NAMALWA (cell line): ENCODE measurements at places on chromosomes 3 and 15.

DNA sequence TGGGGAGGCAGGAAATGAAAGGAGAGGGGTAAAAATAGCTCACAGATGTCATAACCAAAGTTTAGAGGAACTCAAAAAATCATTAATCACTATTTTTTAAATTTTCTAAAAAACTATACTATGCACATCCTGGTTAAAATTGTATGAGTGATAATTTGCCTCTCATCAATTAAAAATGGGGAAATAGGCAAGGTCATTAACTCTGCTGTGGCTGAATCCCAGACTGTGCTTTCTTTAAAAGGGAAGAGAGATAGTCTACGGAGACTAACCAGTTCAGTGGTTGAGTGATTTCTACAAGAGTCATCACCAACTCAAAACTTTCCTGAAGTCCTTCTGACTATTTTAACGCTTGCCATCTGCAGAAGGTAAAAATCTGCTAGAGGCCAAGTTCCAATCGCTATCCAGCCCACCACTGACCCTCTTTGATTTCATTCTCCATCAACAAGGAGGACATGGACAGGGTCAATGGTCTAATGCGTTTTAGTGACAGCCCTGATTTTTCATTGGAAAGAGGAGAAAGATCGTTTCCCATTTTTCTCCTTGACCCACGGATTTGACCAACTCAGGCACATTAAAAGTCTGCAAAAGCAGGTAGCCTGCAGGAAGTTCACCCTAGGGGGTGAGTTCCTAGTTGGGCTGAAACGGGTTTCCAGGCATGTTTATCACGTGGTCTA is 850 bp downstream of the SUCLG2 start:
- no peak for DNase-seq

GRCh38 chr3:60573494-60573893 is 677.8 kb downstream of the FHIT start:
- DNase-seq: no peak

DNA sequence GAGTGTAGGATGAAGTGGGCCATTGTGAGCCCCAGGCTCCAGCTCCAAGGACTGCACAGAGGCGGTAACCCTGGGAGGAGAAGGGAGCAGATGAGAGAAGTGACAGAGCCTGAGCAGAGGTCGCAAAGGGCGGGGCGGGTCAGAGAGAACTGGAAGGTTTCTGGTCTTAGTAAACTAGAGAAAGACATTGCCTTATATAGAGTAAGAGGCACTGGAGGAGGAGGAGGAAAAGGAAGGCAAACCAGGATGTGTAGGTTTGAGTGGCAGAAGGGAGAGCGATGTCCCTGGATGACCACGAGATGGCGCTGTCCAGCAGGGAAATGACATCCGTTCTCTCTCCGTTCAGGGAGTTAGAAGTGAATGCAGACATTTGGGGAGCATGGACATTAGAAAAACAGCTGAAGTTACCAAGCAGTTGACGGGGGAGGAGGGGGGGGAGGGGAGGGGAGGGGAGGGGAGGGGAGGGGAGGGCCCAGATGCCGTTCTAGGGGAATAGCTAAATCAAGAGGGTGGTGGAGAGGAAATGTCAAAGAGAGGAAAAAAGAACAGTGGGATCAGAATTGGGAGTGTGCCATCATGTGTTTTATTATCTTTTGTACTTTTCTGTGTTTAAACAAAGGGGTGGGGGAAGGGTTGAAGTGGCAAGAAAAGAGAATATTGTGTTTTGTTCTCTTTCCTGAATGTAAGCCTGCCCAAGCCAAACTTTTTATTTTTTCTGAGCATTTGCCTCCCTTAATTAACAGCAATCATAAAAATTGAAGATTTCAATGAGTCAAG is 48.8 kb downstream of the STARD5 start:
- DNase-seq: peak; percentile 85

DNA sequence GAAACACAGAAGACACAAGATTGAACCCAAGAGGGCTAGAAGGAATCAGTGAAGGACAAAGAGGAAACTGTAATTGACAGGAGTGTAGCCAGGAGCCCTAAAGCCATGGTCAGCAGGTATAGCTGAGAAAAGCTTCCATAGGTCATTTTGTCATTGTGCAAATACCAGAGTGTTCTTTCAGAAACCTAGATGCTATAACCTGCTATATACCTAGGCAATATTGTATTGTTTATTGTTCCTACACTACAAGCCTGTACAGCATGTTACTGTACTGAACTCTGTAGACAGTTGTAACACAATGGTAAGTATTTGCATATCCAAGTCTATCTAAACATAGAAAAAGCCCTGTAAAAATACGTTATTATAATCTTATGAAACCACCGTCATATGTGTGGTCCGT is 119.3 kb upstream of the LRRFIP2 start:
- DNase-seq: no peak

- DNase-seq: peak; percentile 58
Observed at GRCh38 chr3:13141991-13142412, 68.8 kb upstream of the IQSEC1 start.

DNA sequence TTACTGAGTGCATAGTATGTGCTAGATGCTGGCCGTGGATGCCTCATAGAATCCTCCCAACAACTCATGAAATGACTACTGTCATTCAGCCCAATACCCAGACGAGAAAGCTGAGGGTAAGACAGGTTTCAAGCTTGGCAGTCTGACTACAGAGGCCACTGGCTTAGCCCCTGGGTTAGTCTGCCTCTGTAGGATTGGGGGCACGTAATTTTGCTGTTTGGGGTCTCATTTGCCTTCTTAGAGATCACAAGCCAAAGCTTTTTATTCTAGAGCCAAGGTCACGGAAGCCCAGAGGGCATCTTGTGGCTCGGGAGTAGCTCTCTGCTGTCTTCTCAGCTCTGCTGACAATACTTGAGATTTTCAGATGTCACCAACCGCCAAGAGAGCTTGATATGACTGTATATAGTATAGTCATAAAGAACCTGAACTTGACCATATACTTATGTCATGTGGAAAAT is 1.0 kb upstream of the CCR5 start:
- no peak for DNase-seq

DNA sequence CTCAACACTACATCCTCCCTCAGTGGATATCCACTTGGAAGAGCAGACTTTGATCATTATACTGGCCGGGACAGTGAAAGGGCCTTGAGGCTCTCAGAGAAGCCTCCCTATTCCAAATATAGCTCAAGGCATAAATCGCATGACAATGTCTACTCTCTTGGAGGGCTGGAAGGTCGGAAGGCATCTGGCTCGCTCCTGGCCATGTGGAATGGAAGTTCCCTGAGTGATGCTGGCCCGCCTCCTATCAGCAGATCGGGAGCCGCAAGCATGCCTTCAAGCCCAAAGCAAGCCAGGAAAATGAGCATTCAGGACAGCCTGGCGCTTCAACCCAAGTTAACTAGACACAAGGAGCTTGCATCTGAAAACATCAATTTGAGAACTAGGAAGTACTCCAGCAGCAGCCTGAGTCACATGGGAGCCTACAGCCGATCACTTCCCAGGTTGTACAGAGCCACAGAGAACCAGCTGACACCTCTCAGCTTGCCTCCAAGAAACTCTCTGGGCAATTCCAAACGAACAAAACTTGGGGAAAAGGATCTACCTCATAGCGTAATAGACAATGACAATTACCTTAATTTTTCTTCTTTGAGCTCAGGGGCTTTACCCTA is 25.4 kb downstream of the PHLDB2 start:
- no peak for DNase-seq

GRCh38 chr3:117165601-117166051 is 456.0 kb downstream of the TUSC7 start:
- DNase-seq: no peak

DNA sequence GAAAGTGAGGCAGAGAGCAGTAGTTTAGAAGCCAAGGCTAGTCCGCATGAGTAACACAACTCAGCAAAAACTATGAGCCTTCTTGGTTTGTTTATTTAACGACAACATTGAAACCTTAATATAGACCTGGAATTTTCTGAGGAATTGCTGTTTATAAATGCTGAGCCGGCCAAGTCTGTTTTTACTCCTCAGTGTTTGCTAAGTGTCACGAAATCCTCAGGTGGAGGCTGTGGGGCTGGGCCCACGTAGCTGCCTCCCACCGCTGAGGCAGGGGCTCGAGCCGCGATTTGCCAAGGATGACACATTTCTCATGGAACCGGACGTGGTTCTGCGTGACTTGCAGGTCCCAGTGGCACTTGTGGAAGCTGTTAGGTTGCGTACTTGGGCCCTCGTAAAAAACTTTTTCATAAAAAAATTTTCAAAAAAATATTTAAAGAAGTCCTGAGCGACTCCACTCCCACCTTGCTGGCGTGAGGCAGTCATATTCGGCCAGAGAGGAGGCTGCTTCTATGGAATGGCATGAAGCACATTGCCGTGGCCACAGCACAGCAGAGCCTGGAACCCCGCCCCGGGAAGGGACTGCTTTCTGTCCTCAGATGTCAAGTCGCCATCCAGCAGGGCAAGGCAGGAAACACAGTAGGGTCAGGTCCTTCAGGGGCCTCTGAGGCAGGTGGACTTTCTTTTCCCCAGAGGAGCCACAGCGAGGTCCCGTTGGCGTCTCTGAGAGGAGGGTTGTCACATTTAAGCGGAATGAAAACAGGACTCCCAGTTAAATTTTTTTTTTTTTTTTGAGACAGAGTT is 64.8 kb upstream of the PCSK6 start:
- no peak for DNase-seq

DNA sequence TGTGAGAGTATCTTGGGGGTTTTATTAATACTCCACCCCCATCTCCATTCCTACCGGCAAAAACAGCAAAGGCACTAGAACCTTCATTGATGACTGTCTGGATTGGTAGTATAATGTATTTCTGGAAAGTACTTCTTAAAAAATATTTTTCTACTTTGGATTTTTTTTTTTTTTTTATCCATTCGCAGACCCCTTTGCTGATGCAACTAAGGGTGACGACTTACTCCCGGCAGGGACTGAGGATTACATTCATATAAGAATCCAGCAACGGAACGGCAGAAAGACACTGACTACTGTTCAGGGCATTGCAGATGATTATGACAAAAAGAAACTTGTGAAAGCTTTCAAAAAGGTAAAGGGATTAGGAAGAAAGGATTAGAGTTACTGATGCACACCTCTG is 1.2 kb downstream of the EIF1B start:
- no peak for DNase-seq

GRCh38 chr3:194139071-194139813 is 3.3 kb downstream of the HES1 start:
- DNase-seq: peak; percentile 45

GRCh38 chr15:80404057-80404760 is at the start of gene ARNT2:
Gene ARNT2, plus strand, starts transcription at chr15:80404382. Its CDS starts 134 bp downstream, at chr15:80404516.
- no peak for DNase-seq

- DNase-seq: no peak
Observed at GRCh38 chr3:13194285-13195209, 121.3 kb upstream of the IQSEC1 start.

DNA sequence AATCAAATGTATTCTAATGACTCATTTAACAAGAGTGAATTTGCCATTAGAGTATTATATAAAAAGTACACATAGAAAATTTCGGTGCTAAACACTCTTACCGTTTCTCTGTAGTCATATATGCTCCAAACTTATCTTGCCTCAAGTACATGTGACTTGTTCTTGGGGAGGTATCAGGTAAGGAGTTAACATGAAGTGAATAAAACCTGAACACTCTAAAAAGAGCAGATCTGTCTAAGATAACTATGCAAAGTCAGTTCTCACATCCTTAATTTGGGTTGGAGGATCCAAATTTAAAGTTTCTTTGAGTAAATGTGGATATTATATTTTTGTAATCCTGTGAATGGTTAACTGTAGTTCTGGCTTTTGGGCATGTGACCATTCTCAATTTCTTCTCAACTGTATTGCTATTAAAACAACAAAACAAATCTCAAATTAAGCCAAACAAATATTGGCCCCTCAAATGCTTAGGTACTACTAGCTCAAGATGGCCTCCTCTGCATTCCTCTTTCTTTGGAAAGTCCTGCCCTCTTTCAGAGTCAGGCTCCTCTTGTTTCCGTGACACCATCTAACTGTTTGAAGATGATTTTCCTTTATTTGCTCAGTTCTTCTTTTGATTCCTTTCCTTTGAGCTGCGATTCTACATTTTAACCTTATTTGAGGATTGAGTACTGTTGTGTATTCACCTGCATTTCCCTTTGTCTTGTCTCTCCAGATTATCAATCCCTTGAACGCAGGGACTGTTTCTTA is 4.2 kb downstream of the EDEM1 start:
- peak; percentile 58 for DNase-seq

DNA sequence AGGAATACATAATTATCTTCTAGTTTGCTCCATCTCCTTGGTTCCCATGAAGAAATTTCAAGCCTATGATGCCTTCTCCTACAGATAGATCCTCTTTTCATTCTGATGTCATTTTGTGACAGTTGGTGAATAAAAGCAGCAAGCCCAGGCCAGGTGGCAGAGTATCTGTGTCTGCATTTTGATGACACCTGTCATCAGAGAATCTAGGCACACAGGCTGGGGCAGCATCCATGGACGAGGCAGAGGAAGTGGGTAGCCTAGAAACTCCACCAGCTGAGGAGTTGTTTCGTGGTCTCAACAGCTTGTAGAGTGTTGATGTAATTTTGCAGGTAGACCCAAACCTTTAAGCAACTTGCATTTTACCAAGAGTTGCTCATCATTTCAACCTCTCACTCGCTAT is 269.8 kb downstream of the FEZF2 start:
- DNase-seq: no peak

GRCh38 chr15:59792359-59792758 is 103.2 kb upstream of the BNIP2 start:
- DNase-seq: no peak

DNA sequence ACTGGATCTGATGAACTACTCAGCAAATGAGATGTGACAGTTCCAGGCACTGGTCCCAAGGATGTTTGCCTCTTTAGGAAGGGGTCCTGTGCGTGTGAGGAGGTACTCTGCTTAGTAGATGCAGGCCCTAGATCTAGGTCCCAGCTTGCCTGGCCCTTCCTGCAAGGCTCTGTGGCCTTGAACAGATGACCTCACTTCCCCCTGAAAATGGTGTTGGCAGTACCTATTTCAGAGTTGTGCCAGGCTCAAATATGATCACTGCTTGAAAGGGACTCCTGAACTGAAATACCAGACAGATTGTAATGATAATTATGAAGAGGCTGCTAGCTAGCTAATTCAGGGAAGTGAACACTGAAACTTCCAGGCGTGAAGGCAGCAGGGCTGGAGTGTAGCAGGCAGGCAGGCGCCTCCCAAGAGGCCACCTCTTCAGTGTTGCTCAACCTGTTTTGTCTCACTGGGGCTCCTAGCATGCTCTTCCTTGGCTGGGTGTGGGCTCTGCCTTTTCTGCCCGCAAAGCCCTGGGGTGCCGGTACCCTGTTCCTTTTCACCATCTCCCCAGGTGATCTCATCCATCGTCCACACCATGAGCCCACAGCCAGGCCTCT is 24.1 kb upstream of the CPNE9 start:
- DNase-seq: no peak

DNA sequence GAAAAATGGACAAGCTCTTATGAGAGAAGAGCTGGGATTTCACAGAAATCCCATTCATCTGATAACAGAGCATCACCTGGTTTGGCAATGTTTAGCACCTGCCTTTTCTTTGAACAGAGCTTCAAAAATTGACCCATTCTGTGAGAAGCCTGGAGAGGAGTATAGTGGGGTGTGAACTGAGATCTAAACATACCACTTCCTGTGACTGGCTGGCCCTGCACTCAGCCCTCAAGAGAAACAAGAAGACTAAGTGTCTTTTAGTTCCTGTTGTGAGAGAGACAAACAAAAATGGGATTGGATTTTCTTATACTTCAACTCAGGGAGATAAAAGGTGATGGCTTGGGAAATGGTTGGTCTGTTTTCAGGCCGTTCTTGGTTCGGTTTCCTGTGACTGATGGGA is 1060.2 kb downstream of the ROBO1 start:
- DNase-seq: no peak
